ENCODE measurements at places on chromosomes 5 and 9.

DNA sequence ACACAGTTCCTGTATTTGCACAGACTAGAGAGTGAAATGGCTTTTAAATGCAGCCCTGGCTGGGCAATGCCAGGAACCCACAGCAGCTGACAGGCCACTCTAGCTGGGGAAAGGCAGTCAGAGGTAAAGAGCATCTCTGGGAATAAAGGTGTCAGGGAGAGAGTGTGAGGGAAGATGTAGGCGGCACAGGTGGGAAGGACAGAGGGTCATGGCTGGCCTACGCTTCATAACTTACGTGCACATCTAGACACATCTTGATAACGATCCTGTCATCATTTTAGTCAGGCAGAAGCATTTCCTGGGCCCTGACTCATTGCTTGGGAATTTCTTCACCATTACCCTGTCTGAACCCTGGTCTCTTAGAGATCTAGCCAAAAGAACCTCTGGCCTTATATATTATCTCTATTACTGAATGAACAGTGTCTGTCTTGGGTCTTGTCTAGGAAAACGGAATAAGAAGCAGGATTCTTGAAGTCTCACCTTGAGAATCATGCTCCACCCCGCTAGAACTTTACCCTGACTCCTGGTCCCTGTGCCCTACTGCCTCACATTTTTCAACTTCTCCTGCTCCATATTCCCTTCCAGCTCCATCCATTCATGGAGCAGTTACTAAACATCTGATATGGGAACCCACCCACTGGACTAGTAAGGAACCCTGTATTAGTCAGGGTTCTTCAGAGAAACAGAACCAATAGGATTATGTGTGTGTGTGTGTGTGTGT lies 106.4 kb upstream of the ELL2 start:
- no peak for DNase-seq

GRCh38 chr9:89919171-89919681 lies 314.4 kb downstream of the GADD45G start:
- DNase-seq = no peak

GRCh38 chr5:173535166-173535975 lies 81.1 kb downstream of the BOD1 start:
- no peak for DNase-seq

GRCh38 chr9:93902780-93903655 lies 52.1 kb downstream of the BARX1 start:
- DNase-seq = no peak

- DNase-seq = no peak
Observed at GRCh38 chr5:72167804-72168203, 60.5 kb downstream of the MAP1B start.

DNA sequence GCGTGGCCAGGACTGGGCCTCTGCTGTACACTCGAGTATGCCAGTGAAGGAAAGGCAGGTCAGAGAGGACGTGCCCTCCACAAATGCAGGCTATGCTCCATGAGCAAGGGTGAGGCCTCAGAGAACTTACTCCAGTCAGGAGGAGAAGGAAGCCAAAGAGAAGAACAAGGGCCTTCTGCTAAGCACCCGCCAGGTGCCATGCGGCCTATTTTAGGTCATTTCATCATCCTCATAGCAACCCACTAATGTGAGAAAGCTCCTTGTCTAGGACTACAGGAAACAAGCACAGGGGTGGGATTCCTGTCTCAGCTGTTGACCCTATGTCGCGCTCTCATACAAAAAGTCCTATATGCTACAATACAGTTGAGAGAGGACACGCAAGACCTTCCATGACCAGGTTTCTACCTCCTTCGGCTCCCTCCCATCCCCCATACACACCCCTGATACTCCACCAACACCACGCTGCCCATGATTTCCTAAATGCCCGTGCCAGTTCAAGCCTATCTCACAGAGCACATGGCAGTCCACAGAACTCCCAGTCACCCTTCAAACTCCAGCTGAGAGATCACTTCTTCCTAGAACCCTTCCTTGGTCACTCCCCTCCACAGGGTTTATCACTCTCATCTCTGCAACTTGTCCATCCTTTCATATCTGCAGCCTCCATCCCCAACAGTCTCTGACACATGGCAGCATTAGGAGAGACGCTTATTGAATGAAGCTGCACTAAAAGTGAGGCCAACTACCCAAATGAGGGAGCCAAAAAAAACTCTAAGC lies 26.8 kb downstream of the PSMB7 start:
- no peak for DNase-seq

DNA sequence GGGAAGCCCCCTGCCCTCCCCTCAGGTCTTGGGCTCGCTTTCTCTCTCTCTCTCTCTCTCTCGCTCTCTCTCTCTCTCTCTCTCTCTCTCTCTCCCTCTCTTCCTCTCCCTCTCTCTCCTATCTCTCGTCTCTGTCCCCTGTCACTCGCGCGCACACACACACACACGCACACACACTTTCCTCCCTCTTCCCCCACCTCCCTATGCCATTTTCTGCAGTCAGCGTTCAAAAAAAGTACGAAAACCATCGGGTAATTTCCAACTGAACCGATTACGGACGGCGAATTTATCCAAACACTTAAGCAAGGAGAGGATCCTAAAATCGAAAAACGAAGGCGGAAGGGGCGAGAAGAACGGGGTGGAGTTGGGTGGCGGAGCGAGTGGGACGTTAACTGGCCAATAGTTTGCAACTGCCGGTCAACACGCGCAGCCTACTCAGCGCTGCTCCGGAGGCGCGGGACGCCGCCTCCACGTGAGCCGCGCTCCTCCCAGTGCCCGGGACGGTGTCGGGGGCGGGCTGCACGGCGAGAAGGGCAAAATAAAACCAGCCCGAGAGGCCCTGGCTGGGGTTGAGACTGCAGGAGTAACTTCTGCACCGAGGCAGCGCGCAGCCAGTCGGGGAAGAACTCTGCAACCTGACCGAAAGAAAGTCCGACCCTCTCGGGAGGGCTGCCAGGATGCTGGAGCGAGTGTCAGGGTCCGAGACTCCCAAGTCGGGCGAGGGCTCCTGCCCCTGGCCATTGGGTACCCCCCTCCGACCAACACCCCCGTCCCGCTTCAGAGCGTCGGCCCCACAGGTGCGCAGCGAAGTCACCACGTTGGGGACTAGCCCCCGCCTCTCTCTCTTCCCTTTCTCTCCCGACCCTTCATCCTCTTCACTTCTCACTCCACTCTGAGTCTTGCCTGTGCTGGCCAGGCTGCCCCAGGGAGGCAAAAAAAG lies 24.9 kb upstream of the ELAVL2 start:
- no peak for DNase-seq

GRCh38 chr9:112048924-112049691 lies 126.0 kb downstream of the SUSD1 start:
- no peak for DNase-seq

GRCh38 chr5:148401604-148402003 lies 17.8 kb downstream of the FBXO38 start:
- no peak for DNase-seq

DNA sequence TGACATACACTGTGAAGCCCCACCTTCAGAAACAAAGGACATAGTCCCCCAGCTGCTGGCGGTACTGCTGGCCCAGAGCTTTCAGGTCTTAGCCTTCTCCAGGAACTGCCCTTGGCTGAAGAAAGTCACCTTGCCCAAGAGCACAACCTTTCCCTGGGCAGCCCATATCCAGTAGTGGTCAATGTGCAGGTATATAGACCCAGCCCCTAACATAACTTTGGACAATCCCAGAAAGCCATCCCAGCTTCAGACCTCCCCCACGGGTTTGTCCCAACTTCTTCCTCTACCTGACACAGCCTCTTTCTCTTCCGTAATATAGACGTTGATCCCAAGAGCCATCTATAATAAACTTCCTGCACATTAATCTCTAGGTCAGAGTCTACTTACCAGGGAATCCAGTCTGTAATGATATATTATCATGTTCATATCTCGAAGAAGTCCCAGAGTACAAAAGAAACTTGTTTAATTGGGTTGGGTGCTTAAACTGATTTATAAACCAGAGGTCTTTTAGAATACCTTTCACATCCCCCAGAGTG lies 157.4 kb downstream of the SNCAIP start:
- no peak for DNase-seq

DNA sequence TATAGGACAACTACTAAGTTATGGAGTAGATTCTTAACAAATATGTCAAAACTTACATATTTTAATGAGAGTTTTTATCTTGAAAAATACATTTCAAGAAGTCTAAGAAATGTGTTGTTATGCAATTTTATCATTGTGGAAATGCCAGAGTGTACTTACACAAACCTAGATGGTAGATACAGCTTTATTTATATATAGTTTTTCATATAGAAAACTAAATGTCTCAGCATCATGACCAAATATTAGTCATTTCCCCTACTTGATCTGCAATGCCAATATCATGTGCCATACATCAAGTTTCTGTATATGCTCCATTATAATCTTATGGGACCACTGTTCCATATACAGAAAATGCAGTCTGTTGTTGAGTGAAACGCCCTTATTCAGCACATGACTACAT lies 28.7 kb downstream of the CAST start:
- no peak for DNase-seq

Measured in uterus (tissue), 4 donors.